ENCODE measurements at places on chromosomes 16 and 17. TPM values are rescaled to one million over a fixed set of nuclear protein-coding genes. Genes with fewer than 3 reads are reported as not detected.

Gene KCTD19
- total RNA-seq = not detected

Gene GRAP
- total RNA-seq = 31.5 TPM

Gene CEP295NL
- 0.55 TPM for total RNA-seq

DNA sequence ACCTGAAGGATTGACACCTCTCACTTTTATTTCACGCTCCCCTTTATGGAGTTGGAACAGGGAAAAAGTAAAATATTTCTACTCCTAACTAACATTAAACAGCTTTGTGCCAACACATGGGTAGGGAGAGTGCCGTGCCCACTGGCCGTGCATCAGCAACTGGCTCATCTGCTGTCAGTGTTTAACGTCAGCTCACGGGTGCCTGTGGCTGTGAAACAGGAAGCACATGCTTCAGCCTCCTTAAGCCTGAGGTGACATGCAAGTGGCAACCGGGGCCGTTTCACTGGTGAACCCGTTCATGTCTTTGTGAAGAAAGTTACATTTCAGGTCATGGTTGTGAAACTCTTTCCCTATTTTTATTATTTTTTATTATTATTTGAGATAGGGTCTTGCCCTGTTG, 3.2 kb downstream of the SPG7 start:
- peaks cover 25% of the 10 kb centered on the region for H3K4me1 ChIP-seq
- no peaks in the 10 kb centered on the region for H3K27me3 ChIP-seq
- no peak for DNase-seq

DNA sequence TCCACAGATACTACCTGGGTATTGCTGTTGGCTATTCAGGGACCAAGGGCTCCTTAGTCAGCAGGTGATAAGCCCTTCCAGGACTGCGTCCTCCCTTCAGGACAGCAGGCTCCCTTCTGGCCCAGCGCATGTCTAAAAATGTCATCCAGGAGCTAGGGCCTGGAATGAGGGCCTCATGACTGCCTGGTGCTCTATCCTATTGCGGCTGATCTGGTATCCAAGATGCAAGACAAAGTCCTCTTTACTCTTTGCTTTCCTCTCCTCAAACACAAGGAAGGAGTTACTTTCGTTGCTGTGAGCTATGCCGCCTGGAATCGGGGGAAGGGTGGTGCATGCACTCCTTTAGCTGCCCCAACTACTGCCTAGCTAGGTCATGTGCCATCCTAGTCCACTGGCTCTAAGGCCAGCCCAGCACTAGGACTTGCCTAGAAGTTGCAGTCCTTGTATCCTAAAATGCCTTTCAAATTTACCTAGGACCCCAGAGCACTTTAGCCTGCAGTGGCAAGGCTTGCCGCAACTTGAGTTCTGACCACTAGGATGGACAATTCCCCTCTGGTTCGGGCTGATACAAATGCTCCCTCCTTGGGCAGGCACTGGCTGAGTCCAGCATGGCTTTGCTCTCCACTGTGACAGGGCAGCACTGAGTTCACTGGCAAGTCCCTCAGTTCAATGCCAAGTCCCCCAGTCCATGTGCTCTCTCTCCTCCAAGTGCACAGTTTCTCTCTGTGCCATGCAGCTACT, 10.1 kb upstream of the TMEM219 start:
- no peaks in the 10 kb centered on the region for H3K36me3 ChIP-seq
- no peak for DNase-seq
- H3K4me1 ChIP-seq = no peaks in the 10 kb centered on the region
- H3K27me3 ChIP-seq = peaks cover 14% of the 10 kb centered on the region
- H3K27ac ChIP-seq = no peak overlapping the region

DNA sequence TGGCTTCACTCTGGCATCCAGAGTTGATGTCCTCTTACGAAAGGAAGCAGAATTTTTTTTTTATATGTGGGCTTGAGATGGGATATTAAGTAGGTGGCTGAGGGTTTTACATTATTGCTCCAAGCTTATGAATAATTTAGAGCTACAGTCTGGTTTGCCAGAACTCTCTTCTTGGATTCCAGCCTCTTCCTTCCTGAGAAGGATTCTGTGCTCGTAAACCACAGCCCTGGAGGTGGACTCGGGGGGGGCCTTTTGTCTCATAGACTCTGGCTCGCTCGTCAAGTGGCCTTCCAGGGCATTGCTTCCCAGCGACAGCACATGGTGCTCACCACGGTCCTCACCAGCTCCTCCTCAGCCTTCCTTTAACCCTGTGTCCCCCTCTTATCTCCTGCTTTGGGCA, 43.2 kb downstream of the TMEM11 start:
- H3K36me3 ChIP-seq = peaks cover 25% of the 10 kb centered on the region
